Liver (tissue), 10 donors: ENCODE measurements at places on chromosomes 4 and X. TPM values are rescaled to one million over a fixed set of nuclear protein-coding genes. Genes with fewer than 3 reads are reported as not detected.

The SMIM9 gene
- not detected for polyA plus RNA-seq

The PNMA6F gene
- not detected for polyA plus RNA-seq

The SSX4 gene
- not detected for polyA plus RNA-seq

The GAGE13 gene
- not detected for polyA plus RNA-seq

The CTAG1A gene
- polyA plus RNA-seq, result not detected

The BMP3 gene
- not detected for polyA plus RNA-seq

The TENM3 gene
- 0.32 TPM for polyA plus RNA-seq

The SYTL5 gene
- 0.82 TPM for polyA plus RNA-seq

The FAM114A1 gene
- 72.0 TPM for polyA plus RNA-seq

The TMEM150C gene
- 4.9 TPM for polyA plus RNA-seq

The OPN1MW2 gene
- not detected for polyA plus RNA-seq

The SLC6A14 gene
- polyA plus RNA-seq, result not detected

The IL9R gene
- not detected for polyA plus RNA-seq

The SOWAHB gene
- polyA plus RNA-seq, result 2.5 TPM

The IL15 gene
- 2.0 TPM for polyA plus RNA-seq

The CFP gene
- polyA plus RNA-seq, result 26.0 TPM

The SRPK3 gene
- polyA plus RNA-seq, result not detected

The CPLX1 gene
- polyA plus RNA-seq, result 2.8 TPM

The F8A3 gene
- polyA plus RNA-seq, result 6.4 TPM

The USP51 gene
- polyA plus RNA-seq, result 0.19 TPM

The EDA2R gene
- not detected for polyA plus RNA-seq

The RIPPLY1 gene
- 3.0 TPM for polyA plus RNA-seq

The MAGEB1 gene
- not detected for polyA plus RNA-seq

The TRIM2 gene
- polyA plus RNA-seq, result 4.4 TPM

The MTNR1A gene
- not detected for polyA plus RNA-seq

The CT45A3 gene
- not detected for polyA plus RNA-seq

The MAGEA2B gene
- not detected for polyA plus RNA-seq

The HTATSF1 gene
- polyA plus RNA-seq, result 13.3 TPM

The SMR3B gene
- not detected for polyA plus RNA-seq

The SPON2 gene
- 64.5 TPM for polyA plus RNA-seq
